Cortex of kidney (tissue), 1 donor: ENCODE measurements at places on chromosomes 3 and 15.

- no peak for DNase-seq
Measured at GRCh38 chr15:88645171-88646087, 6.6 kb downstream of the ISG20 start.

GRCh38 chr3:12237076-12237475 lies 51.8 kb upstream of the PPARG start:
- DNase-seq, result no peak

DNA sequence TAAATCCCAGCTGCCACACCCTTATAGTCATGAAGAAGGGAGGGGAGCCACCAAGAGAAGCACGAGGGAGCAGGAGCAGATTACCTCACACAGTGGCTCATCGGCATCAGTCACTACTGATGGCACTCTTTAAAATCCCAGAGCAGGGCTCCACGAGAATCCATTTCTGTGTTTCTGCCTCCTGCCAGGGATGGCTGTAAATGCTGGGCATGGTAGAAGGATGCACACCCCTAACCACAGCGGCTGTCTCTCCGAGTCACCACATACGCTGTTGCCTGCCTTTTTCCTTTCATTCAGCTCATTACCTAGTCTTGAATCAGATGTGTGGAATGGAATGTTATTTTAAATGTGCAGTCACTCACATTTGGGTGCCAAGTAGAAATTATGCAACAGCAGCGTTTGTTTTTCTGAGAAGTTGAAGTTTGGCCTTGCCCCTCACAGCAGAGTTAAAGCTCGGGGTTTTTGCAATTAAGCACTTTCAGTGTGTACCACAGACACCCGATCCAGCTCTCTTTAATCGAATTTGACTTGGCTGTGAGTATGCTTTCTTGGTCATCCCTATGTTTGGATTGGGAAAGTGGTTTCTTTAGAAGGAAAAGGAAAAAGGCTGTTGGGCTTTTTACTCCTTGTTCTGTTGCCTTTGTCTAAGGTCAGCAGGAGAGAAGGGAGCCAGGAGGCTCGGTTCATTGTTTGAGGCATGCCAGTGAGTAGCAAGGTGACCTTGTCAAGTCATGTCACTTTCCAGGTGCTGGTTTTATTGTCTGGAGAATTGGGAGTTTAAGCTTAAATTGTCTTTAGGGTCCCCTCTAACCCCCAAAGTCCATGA lies 284.2 kb upstream of the TPM1 start:
- DNase-seq, result no peak

DNA sequence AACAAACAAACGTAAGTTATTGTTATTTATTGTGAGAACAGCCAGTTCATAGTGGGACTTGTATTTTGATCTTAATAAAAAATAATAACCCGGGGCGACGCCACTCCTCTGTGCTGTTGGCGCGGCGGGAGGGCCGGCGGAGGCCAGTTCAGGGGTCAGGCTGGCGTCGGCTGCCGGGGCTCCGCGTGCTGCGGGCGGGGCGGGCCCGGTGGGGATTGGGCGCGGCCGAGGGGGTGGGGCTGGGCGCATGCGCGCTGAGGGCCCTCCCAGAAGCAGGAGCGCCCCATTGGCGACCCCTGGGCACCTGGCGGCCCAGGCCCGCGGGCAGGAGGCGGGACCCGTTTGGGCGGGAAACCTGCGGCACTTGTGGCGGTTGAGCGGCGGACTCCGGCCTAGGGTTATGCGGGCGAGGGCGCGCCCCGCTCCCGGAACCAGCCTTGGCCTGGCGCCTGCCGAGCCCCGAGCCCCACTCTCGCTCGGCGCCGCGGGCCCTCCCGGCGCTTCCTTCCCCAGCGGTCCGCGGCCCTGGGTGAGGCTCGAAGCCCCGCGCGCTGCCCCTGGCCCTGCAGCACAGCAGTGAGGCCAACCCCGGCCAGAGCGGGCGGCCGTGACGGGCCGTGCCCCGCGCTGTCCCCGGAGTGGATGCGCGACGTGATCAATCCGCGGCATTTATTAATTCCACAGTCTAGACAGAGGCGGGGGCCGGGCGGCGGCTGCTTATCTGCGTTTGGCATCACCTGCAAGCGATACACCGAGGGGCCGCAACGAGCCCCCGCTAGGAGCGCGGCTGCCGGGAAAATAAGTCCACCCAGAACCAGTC lies 6.0 kb downstream of the ISL2 start:
- DNase-seq, result no peak

DNA sequence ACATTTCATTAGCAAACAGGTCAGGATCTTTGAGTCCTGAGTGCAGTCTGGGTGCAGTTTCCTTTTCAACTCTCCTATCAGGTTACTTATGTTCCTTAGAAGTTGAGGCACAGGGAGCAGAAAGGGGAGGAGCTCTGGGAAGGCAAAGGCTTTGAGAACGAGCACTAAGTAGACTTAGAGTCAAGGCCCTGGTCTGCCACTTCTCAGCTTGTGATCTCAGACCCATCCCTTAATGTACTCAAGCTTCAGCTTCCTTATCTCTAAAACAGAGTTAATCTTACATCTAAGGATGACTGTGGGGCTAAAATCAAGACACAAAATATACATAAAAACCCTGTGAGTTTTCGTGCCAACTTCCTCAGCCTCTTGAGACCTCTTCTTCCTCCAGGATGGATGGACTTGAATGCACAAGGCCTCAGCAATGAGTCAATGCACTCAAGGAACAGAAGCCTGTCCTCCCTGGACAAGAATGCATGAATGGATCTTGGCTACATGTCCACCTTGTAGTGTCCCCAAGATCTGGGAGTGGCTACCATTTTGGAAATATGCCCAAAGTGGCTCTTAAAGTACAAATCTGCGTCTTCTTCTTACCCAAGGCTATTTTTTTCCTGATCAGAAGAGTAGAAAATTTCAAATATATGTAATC lies 105.1 kb downstream of the WDR76 start:
- DNase-seq, result no peak

DNA sequence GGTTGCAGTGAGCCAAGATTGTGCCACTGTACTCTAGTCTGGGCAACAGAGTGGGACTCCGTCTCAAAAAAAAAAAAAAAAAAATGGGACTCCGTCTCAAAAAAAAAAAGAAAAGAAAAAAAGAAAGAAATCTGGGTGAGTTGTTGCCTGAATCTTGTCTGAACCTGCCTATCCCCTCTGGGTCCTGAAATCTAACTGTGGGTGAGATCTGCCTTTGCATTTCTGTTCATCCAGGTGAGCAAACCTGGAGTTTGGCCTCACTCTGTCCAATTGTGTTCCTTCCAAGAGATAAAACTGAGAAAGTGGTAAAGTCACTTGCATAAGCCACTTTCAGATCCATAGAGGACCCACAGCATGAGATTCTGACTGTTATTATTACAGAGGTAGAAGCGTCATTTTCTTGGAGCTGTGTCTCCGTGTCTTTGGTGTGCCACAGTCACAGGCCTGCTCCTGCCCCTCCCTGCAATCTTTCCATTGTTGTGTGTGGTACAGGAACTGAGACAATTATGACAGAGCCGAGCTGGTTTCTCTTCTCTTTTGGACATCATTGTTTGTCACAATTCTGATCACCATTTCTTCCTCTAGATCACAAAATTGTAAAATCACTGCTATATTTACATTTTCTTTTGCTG lies 235.9 kb downstream of the LPP start:
- no peak for DNase-seq

- no peak for DNase-seq
Measured at GRCh38 chr15:66006986-66007385, 137.7 kb downstream of the RAB11A start.

- DNase-seq, result no peak
Measured at GRCh38 chr3:129657261-129658046, 51.0 kb upstream of the PLXND1 start.

DNA sequence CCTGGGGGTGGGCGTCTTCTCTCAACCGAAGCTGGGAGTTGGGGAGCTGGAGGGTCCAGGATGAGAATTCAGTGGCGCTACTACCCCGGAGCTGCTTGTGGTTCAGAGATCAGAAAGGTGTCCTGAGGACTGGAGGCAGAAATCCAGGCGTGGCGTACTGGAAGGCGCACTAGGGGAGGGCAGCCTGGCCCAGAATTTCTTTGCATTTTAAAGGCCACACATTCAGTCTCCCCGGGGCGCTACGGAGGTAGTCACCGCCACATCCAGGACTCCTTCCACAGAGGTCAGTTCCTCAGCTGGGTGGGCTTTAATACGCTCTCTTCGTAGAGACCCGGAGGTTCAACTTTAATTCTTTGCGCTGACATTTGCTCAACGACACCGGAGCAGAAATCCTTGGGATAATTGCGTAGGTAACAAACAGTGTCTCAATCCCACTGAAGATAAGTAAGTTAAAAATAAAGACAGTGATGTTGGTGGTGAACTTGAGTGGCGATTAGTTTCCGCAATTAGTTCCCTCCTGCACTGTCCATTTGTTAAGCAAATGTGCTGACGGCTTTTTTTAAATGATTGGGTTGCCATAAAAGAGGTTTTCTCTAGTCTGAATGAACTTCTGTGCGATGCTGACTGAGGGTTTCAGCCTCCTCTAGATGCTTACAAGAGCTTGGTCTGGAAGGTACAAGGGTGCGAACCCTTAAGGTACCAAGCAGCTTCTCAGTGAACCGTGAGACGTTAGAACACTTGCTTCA lies 535 bp downstream of the MCTP2 start:
- DNase-seq, result no peak

DNA sequence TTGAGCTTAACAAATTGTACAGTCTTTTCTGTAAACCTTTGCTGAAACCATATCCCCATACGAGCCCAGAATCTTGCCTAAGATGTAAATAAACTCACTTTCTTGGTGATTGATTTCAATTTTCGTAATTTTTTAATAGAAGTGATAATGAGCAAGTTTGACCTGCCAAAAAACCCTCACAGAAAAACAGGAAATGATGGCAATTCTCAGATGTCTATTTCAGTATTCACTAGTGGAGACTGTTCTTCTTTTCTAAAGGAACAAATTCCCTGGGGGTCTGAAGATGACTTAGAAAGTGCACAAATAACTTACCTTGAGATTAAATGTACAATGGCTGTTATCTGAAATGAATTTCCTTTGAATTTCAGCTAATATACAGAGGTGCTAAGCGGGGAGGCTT lies 116.5 kb upstream of the CMC1 start:
- no peak for DNase-seq

GRCh38 chr3:189204937-189205336 lies 33.2 kb downstream of the TPRG1 start:
- DNase-seq, result no peak

DNA sequence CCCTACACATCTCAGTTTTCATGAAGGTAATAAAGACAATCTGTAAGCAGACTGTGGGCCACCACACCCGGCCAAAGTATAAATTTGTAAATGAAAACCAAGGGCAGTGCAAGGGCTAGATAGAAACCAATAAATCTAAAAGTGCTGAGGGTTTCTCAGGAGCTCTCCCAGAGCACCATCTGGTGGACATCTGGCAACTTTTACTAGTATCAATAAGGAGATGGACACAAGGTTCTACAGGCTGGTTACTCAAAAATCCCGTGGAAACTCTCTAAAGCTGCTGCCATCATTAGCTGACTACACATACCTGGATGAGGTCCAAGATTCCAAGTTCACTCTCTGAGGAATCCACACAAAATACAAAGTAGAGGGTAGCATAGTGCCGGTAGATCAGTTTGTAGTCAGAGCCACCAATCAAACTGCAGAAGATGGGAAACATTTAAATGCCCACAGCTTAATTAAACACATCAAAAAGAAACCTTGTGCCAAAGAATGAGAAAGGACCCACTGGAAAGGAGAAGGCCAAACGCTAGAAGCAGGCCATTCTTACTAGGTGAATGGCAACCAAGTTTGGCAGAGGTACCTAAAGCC lies 5.5 kb downstream of the AP3S2 start:
- DNase-seq, result no peak

DNA sequence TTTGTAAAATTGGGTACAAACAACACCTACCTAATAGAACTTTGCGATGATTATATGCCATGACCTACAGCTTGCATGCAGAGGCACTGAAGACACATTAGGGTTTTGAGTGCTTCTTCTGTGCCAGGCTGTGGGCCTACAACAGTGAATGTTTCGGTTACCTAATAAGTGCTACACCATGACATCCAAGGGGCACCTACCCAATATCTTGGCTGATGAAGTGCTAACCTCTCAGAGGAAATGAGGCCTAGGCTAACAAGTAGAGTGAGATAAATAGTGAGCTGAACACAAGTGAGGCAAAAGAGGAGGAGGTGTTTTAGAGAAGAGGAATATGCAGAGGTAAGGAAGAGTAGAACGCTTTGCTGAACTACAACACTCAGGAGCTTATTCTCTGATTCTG lies 12.2 kb upstream of the RASGRP1 start:
- no peak for DNase-seq

- DNase-seq, result no peak
Measured at GRCh38 chr15:42085721-42086120, 8.6 kb downstream of the PLA2G4D start.

DNA sequence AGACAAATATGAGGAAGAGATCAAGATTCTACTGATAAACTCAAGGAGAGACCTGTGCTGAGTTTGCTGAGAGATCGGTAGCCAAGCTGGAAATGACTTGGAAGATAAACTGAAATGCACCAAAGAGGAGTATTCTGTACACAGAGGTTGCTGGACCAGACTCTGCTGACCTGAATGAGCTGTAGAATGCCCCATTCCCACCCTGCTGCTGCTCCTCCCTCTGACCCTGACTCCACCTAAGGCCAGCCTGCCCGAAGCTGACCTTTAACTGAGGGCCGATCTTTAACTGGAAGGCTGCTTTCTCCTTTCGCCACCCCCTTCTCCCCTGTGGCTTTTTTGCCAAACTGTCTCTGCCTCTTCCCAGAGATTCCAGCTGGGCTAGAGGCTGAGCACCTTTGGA lies 34.6 kb downstream of the CDIN1 start:
- no peak for DNase-seq

GRCh38 chr3:187261541-187261969 lies 30.0 kb downstream of the MASP1 start:
- DNase-seq, result no peak

DNA sequence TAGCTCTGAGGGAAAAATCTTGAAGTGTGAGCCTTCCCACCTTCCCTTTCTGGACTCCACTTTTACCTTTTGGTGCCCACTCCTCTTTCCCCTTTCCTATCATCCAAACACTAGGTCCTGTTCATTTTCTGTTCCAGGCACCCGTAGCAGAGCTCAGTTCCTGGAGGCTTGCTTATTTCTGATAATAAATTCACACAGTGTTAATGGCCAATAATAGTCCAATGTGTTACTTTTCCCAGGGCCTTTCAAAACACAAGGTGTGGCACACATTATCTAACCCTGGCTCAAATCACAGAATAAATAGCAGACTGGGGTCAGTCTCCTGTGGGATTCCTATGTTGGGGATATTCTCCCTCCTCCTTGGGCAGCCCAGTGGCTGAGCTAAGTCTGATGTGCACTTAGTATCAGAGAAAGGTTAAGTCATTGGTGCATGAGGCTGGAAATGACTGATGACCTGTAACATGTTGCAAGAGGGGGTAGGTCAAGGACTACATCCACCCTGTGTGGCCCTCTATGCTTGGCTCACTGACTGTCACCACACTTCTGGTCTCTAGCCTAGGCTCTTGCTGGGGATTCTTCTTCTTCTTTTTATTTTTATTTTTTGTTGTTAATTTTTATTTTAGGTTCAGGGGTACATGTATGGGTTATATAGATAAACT lies 43.7 kb upstream of the ROPN1 start:
- DNase-seq, result no peak

DNA sequence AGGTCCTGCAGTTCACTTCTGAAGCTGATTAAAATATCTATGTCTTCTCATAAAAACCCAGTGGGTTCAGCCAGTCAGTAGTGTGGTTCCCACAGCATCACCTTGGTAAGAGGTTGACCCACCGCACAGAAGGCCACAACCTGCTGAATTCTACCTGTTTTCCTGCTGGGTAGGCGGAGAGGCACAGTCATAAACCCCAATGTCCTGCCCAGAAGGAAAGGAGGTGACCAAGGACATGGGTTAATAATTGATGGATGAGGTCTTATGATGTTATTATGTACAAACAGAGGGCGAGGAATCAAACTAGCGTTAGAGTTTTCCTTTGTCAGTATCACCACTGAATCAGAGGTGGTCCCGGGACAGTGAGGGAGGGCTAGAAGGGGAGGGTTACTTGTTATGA lies 27.8 kb downstream of the CA12 start:
- DNase-seq, result no peak
